ENCODE measurements at places on chromosomes 3 and 15.

GRCh38 chr3:196332168-196332567 is 6.0 kb downstream of the TM4SF19 start:
- no peaks in the 10 kb centered on the region for H3K27me3 ChIP-seq
- H3K27ac ChIP-seq: no peak overlapping the region
- DNase-seq: no peak
- no peaks in the 10 kb centered on the region for H3K36me3 ChIP-seq
- no peaks in the 10 kb centered on the region for H3K4me1 ChIP-seq

DNA sequence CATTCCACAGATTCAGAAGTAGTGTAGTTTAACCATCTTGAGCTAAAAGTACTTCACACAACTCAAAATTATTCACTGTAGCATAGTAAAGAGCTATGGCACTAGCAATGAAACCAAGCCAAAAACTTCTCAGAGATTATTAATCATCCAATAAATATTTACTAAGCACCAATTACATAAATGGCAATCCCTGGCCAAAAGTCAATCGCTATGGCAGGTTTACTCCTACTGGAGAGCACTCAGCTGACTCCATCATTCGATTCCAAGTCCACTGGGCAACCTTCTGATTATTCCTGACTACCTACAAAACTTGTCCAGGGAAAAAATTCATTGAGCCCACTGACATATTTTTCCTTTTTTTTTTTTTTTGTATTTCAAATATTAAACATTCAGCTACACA is 23.9 kb downstream of the ATP13A3 start:
- H3K4me1 ChIP-seq: peaks cover 9% of the 10 kb centered on the region
- DNase-seq: no peak
- H3K4me3 ChIP-seq: no peak overlapping the region
- H3K36me3 ChIP-seq: peaks cover 12% of the 10 kb centered on the region
- no peaks in the 10 kb centered on the region for H3K27me3 ChIP-seq

DNA sequence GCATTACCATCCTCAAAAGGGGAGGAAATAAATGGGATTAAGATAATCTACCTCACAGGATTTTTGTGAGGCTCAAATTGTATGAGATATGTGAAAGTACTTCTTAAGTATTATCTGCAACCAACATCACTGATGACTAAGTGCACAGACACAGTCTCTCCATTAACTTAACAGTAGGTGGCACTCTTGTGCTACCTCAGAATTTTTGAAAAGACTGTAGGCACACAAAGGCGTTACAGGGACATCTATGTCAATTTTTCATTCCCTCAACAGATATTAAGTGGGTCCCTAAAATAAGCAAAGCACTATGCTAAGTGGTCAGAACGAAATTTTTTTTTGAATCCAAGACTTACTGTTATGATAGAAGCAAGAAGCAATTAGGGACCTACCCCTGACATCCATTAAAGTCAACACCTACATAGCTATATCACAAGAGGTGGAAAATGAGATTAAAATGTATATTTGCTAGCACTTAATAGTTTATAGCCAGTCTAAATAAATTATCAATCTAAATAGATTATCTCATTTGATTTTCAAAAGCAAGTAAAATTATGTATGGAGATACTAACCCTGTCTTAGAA is 52.9 kb downstream of the RYK start:
- no peak for DNase-seq
- H3K36me3 ChIP-seq: peaks cover 50% of the 10 kb centered on the region
- no peak overlapping the region for H3K4me3 ChIP-seq
- no peaks in the 10 kb centered on the region for H3K4me1 ChIP-seq

- H3K4me1 ChIP-seq: no peaks in the 10 kb centered on the region
- no peaks in the 10 kb centered on the region for H3K27me3 ChIP-seq
- no peak overlapping the region for H3K27ac ChIP-seq
- H3K36me3 ChIP-seq: no peaks in the 10 kb centered on the region
Observed at GRCh38 chr15:89078851-89079810, 9.1 kb upstream of the ABHD2 start.

DNA sequence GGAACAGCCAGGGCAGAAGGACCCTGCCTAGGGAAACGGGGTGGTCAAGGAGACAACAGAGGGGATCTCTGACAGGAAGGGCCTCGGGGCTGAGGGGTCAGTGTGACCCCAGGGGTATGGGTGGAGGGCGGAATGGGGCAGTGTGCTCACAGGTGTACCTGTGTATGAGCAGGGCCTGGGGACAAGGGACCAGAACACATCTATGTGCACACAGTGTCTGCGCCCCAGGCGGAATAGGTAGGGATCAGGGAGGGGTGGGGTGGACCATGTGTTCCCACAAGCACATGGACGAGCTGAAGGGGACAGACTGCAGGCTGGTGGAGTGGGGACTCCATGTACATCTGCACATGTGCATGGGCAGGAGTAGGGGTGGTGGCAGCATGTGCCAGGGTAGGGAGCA is 5.0 kb upstream of the TLR9 start:
- H3K27ac ChIP-seq: no peak overlapping the region
- peaks cover 74% of the 10 kb centered on the region for H3K4me1 ChIP-seq
- H3K36me3 ChIP-seq: peaks cover 73% of the 10 kb centered on the region
- DNase-seq: no peak
- no peak overlapping the region for H3K4me3 ChIP-seq

GRCh38 chr3:94246171-94246570 is 183.3 kb downstream of the NSUN3 start:
- H3K27me3 ChIP-seq: no peaks in the 10 kb centered on the region
- H3K27ac ChIP-seq: no peak overlapping the region
- H3K36me3 ChIP-seq: no peaks in the 10 kb centered on the region

DNA sequence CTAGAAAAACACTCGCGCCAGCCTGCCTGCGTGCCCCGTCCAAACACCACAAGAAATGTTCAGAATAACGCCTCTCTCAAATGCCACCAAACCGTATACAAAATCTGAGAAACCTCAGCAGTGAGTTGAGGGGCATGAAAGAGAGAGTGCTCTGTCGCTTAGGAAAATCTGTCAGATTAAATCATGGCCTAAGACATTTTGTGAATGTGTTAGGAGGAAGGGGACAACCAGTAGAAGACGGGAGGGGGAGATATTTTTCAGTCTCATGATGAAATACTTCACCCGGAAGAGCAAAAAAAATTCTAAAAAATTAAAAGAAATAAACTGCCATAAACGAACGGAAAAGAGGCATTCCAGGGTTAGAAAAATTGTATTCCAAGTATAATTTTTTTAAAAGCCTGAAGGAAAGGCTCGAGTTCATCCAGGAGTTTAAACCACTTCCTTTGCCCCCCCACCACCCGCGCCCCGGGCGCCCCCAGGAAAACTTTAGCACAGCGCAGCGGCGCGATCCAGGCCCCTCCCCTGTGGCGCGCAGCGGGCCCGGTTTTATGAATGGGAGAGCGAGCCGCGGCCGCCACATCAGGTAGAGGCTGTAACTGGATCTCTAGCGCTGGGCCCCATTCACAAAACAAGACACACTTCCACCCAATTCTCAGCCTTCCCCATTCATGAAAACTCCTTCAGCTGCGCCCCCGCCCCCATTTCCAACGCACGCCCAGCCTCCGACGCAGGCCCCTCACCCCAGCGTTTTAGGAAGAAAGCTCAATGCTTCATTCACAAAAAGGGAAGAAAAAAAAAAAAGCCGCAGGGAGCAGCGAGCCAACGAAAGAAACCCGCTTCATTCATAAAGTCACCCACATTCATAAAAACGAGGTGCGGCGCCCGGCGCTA is 1.4 kb downstream of the ETV5 start:
- H3K4me1 ChIP-seq: peaks cover 41% of the 10 kb centered on the region
- H3K27me3 ChIP-seq: peaks cover 91% of the 10 kb centered on the region
- no peaks in the 10 kb centered on the region for H3K36me3 ChIP-seq
- no peak overlapping the region for H3K27ac ChIP-seq
- peak; percentile 45 for DNase-seq

- DNase-seq: no peak
- H3K27ac ChIP-seq: no peak overlapping the region
- no peaks in the 10 kb centered on the region for H3K36me3 ChIP-seq
- H3K4me1 ChIP-seq: peaks cover 25% of the 10 kb centered on the region
- no peak overlapping the region for H3K4me3 ChIP-seq
Observed at GRCh38 chr15:31177951-31178350, 76.4 kb upstream of the TRPM1 start.

All from CD4-positive, alpha-beta T cell (primary cell).